CD4-positive, alpha-beta T cell treated with Interleukin-15 for 4 hours (primary cell): ENCODE measurements at places on chromosomes 1 and 21.

- no peak for DNase-seq
These were observed 16.6 kb downstream of the C1orf141 start for GRCh38 chr1:67118191-67118590.

DNA sequence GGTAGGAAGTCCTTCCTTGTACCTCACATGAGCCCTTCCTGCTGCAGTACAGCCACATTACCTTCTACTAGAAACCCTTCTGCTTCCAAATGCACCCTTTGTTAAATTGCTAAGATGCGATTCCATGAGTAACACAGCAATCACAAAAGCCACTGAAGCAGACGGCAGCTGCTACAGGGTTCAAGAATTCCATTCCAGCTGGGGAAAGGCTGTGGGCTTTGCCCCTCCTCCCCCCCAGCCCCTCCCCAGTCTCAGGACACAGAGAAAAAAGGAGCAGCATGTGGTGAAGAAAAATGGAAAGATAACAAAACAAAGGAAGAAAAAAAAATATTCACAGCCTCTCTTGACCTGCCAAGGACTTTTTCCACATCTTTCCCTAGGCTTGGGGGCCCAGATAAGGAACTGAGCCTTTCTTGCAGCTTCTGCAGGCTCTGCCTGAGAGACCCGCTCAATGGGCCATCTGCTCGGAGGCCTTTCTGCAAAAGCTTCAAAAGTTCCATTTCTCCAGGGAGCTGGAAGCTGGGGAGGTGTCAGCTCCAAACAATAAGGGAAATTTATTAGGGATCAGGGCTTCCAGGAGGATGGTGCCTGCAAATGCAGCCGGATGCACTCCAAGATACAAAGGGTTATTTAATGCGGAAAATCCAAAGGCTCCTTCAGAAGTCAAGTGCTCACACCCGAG, 72.1 kb downstream of the SYT2 start:
- no peak for DNase-seq

DNA sequence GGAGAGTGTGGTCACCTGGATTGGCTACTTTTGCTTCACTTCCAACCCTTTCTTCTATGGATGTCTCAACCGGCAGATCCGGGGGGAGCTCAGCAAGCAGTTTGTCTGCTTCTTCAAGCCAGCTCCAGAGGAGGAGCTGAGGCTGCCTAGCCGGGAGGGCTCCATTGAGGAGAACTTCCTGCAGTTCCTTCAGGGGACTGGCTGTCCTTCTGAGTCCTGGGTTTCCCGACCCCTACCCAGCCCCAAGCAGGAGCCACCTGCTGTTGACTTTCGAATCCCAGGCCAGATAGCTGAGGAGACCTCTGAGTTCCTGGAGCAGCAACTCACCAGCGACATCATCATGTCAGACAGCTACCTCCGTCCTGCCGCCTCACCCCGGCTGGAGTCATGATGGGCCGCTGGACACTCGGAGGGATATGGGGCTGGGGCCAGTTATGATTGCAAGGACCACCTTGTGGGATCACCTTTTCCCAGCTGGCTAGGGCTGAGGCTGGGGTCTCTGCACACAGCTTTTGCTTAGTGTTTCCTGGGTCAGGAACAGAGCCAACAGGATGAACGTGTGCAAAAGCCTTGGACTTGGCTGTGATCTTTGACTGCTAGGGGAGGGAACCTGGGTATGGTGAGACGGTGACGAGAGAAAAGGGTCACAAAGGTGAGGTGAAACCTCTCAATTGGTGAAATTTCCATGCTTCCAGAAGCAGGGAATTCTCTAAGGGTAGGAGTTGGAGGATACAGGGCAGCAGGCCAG, 4.3 kb upstream of the GNAI3 start:
- no peak for DNase-seq

GRCh38 chr1:183349201-183349711, 68.9 kb downstream of the NMNAT2 start:
- no peak for DNase-seq

GRCh38 chr1:152964536-152964935, 5.9 kb upstream of the SPRR4 start:
- DNase-seq: no peak

DNA sequence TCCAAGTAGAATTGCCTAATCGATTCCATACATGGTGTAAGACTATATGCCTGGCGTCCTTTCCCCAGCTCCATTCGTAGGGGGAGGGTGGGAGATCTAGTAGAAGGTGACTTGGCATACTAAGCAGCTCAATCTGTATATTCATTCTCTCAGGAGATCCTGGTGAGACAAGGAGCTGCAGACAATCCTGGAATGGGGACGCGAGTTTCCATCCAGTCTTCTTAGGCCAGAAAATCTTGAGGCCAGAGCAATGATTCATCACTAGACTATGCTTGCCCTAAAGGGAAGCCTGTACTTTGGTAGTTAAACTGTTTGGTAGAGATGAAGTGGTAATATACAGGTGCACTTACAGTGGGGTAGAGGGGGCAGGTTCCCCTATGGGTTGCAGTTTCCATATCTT, 468.7 kb downstream of the ADGRL2 start:
- DNase-seq: no peak

DNA sequence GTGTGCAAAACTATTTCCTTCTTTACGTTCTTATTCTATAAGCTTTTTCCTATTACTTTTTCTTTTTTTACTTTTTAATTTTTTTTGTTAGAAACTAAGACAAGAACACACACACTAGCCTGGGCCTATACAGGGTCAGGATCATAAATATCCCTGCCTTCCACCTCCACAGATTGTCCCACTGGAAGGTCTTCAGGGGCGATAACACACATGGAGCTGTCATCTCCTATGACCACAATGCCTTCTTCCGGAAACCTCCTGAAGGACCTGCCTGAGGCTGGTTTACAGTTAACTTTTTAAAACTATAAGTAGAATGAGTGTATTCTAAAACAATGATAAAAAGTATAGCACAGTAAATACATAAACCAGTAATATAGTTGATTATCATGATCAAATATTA, 10.3 kb upstream of the FAM89A start:
- no peak for DNase-seq

DNA sequence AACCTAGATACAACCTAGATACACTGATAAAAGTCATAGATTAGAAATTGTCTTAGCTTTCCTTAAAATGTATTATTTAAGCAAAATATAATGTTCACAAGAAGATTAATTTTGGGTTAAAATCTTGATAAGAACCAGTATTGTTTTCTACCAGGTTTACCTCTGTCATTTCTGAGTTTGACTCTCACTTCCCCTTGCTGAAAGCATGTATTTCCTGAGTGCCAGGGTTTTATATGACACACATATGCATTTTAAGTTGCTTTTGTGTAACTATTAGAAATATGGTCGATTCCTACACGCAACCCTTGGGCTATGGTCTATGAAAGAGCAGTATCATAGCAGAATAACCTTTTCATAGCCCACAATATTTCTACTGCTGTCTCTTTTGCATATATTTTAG, 351.7 kb downstream of the ZP4 start:
- no peak for DNase-seq

- DNase-seq: no peak
These were observed 81.4 kb downstream of the VAV3 start for GRCh38 chr1:107883562-107883961.

DNA sequence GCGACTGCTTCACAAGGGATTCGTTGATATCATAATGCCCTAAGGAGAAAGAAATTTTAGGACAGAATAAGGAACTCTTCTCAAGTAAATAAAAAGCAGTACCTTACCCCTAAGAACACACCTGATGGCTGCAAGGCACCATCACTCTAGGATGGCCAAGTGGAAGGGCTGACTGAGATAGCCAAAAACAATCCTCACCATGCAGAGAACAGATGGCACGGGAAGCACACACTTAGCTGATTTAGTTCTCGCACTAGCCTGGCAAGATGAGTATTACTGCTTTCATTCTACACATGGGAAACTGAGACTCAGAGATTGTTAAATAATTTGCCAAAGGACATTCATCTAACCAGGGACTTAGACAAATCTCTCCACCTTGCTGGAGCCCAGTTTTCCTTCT, 43.8 kb downstream of the STPG1 start:
- DNase-seq: no peak

DNA sequence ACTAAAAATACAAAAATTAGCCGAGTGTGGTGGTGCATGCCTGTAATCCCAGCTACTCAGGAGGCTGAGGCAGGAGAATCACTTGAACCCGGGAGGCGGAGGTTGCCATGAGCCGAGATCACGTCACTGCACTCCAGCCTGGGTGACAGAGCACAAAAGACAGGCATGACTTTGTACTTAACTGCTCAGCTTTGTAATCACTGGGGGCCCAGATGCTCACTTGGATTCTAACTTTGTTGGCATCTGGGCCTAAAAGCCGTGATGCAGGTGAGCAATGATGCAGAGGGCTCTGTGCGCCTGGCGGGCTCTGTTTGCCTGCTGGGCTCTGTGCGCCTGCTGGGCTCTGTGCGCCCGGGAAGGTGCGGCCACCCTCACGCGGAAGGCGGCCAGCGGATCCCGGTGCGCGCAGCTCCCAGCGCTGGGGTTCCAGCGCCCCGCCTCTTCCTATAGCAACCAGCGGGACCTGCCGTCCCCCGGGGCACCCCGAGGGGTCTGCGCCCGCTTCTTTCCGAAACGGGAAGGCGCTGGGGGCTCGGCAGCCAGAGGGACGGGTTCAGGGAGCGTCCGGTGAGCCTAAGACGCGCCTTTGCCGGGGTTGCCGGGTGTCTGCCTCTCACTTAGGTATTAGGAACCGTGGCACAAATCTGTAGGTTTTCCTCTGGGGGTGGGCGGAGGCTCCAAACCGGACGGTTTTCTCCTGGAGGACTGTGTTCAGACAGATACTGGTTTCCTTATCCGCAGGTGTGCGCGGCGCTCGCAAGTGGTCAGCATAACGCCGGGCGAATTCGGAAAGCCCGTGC, 31.7 kb downstream of the PRMT2 start:
- no peak for DNase-seq

GRCh38 chr1:225156254-225156653, 226.8 kb downstream of the DNAH14 start:
- DNase-seq: no peak

GRCh38 chr1:228346731-228347130, 59.9 kb downstream of the TRIM11 start:
- DNase-seq: no peak
